Occipital lobe (tissue), 3 donors: ENCODE measurements at places on chromosomes 5 and 9.
A peak's percentile ranks its signal among the peaks of the same experiment; 100 is the strongest.

DNA sequence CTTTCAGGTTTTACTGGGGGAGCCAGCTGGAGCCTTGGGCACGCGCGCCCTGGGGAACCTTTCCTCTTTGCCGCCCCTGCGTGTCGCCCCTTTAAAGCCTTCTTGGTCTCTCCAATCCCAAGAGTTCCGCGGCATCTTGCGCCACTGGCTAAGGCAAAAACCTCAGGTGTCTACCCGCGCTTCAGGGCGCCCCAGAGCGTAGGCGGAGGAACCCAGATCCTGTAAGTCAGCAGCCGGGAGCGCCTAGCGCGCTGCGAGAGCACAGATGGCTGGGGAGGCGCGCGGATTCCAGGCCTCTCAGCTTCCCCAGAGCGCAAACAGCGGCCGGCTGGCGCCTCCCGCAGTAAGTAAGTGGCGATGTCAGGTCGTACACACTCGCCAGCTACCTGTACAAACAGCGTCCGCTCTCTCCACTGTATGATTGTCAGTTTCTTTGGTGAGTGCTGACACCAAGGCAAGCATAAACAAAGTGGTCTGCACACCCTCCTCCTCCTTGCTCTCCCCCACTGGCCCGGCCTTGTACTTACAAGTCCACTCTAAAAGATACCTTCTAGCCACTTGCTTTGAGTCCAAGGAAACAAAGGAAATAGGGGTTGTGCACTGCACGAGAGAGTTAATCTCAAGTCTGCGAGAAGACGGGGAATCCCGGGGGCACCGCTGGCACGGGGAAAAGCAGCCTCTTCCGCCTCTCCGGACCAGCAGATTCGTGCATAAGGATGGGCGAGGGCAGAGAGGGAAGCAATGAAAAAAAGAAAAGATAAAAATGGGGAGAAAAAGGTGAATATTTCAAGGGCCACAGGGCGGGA, 2.9 kb downstream of the HTR1A start:
- peak; percentile 49 for DNase-seq

DNA sequence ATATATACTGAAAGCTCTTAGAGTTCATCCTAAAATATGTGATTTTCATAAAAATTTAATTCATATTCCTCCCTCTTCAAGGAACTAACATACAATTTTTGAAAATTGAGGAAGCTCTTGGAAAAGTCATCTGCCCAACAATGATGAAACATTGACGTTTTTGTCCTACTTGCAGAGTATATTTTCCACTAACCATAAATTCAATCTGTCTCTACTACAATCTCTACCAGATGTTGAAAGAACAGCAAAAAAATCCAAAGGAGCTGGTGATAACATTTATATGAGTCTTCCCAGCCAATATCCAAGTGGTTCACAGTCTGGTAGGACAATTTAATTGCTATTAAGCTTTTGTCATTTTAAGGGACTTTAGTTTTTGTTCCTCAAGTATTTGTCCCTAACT, 81.1 kb upstream of the NR3C1 start:
- no peak for DNase-seq

GRCh38 chr5:103393101-103393754, 134.7 kb downstream of the MACIR start:
- DNase-seq = no peak

- no peak for DNase-seq
Observed at GRCh38 chr5:154325566-154325965, 120.2 kb upstream of the SAP30L start.

GRCh38 chr5:96896276-96896675, 20.0 kb downstream of the ERAP2 start:
- DNase-seq = no peak

DNA sequence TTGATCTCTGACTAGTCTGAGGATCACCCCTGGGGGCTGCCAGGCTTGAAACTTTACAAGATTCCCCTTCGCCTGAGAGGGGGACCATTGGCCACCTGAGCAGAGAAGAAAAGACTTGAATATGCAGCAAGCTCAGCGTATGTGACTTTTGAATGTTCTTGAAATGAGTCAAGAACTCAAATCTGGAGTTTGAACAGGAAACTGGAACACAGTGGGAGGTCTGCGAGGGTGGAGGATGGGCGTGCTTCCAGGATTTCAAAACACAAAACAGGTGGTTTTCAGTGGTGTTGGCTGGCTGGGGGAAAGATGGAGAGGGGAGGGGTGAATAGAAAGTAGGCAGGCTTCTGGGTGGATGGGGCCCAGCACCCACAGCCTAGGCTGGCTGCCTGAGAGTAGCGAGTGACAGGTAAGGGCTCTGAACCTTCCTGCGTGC, 40.6 kb downstream of the TMEM174 start:
- DNase-seq = no peak

GRCh38 chr5:57582578-57583070, 100.0 kb upstream of the ACTBL2 start:
- no peak for DNase-seq

DNA sequence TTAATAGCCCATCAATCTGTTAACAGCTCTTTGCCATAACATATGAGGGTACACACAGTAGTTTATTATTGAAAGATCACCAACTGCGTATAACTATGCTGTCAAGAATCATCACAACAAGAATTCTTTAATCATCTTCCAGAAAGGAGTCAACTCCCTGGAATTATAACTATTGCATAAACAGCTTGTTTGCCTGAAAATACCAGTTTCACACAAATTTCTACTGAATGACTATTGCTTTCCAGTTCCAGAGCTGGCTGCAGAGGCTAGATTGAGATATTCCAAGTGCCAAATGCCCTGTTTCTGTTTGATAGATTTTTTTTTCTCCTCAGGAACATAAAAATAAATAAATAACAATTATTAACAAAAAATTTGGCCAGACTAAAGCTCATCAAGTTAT, 444.7 kb downstream of the TLE1 start:
- DNase-seq = no peak

DNA sequence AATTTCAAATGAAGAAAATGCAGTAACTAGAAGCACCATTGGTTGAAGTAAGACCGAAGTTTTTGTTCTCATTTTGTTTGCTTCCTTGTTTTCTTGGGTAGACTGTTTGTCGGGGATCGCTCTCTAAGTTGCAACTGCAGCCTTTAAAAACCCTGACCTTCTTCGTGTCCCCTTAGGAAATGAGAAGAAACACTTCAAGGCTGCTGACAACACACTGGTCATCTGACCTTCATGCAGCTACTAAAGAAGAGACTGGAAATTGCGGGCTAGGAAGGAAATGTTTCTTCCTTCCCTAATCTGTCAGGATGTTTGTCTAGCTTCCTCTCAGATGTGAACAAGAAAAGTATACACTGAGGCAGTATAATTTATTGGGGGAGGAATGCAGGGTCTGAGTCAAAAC, 50.7 kb upstream of the CHSY3 start:
- DNase-seq = no peak

GRCh38 chr5:61342071-61342501, 10.0 kb downstream of the ZSWIM6 start:
- DNase-seq = no peak

DNA sequence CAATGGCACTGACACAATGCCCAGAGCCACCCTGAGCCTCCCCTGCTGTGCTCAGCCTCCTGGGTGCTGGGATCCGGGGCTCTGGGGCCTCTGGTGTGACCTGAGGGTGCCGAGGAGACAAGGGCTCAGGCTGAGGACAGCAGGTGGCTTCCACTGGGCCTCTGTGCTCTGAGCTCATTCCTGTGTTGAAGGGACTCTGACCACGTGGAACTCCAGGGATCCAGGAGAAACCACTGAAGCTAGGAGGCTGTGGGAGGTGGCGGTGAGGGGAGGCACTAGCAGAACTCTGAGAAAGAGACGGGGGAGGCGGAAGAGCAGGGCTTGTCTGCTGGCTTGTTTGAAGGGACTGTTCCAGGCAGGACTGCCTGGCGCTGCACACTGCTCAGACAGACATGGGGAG, 318.7 kb upstream of the IRX1 start:
- DNase-seq = no peak

DNA sequence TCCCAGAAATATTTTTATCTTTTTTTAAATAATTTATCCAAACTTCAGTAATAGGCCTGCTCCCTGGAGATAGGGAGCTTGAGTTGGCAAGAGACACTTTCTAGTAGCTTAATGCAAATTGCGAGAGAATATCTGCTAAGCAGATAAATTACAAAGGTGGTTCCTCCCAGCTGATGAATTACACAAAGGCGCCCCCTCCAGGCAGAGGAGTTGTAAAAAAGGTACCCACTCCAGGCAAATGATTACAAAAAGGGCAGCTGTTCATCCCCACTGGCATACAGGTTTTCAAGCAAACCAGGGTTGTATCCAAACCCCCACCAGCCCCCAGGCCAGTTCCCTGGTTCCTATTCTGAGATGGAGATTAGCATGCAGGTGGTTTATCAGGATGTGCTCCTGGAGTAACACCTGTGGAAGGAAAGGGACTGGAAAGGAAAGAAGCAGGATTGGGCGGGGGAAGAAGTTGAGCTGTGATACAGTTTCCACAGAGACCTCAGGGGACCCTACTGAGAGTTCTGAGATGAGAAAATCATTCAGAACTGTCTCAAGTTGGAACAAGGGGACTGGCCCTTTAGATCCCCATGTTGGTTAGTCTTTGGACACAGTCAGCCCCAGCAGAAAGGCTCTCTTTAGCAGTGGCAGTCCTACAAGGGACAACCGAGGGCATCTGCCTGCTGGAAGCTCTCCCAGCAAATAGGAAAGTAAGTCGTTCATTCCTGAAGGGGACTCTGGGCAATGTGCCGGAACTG, 25.5 kb downstream of the ESM1 start:
- DNase-seq = no peak

DNA sequence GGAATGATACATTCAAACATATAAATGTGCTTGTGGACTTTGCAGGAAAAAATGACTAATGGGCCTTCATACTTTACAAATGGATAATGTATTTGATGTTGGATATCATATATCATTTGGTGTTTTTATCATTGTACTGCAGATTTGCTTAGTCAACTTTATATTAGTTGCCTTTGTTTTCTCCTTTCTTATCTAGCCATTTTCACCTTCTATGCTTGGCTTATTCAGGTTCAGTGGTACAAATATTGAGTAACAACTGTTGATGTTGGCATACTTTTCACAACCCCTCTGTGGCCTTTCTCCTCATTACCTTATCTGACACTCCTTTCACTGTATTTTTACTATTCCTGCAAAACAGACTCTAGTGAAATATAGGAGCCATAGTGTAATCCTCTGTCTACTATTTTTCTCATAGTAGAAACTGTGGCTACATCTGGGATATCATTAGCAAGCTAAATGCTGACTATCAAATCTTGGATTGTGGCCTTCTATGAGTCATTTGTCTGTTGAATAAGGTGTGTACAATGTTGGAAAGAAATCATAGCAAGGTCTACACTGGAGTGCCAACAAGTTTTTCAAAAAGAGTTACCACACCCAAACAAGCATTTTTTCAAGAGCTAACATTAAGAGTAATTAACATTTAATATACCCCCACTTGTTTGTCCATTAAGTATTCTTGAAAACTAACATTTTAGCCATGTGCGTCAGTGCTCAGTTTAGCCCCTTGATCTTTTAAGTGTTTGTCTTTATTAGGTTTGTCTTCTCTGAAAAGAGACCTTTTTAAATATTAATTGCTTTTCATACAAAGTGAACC, 330.1 kb downstream of the ADGRV1 start:
- no peak for DNase-seq

DNA sequence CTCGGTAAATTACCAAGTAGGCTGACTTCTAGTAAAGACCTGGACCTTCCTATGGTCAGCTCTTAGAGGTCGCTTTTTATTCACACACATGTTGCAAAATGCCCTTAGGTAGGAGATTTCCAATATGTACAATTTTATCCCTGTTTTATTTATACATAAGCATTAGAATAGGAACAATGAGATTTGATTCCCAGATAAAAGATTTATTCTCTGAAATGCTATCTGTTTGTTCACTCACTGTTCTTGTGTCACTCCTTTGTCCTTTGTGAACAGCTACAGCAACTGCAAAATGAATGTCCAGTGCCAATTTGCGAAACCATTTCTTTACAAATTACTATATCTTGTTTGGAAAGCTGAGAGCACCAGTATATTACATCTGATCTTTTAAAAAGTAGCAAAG, 991.5 kb upstream of the TYRP1 start:
- DNase-seq = no peak

DNA sequence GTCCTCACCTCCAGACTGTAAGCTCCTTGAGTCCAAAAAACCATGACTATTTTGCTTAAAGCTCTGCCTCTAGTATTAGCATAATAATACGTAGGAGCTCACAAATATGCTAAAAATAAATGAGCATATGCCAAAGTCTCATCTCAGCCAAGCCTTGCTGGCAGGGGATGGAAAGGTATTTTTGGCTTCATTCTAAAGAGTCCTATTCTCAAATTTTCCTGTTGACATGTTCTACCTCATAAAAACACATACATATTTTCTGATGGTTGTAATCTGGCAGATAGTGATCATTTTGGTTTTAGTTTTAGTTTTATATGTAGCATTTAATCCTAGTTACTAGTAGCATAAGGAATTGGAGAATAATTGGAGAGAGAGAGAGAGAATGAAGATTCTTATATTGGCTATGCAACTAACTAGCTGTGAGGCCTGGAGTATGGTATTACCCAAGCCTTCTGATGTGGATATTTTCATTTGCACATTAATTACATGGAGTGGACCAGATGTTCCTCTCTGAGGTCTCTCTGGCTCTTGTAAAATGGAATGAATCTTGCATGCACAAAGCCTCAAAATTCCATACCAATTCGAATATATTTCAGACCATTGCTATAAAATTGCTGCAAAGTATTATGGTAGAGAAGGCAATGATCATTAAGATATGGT, 55.8 kb downstream of the PIP5K1B start:
- no peak for DNase-seq

DNA sequence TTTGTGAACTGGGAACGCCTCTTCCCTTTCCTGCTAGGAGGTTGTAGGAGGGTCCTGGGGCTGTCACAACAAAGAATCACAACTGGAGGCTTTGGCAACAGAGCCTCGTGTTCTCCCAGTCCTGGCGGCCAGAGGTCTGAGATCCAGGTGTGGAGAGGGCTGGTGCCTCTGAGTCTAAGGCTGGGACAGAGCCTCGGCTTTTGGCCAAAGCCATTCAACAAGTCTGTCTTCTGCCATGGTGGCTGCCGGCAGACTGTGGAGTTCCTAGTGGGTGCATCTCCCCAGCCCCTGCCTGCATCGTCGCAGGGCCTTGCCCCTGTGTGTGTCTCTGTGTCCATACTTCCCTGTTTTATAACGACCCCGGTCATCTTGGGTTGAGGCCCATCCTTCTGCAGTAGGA, 9.5 kb upstream of the IRX4 start:
- no peak for DNase-seq

- no peak for DNase-seq
Observed at GRCh38 chr5:59785676-59786333, 107.7 kb downstream of the PDE4D start.

GRCh38 chr9:68914751-68915150, 99.2 kb downstream of the PRKACG start:
- no peak for DNase-seq

GRCh38 chr5:127934791-127935256, 148.7 kb upstream of the SLC12A2 start:
- DNase-seq = no peak

- peak; percentile 3 for DNase-seq
Observed at GRCh38 chr5:30040488-30041118, 1152.9 kb upstream of the CDH6 start.

GRCh38 chr5:122985954-122986721, 50.4 kb downstream of the PPIC start:
- no peak for DNase-seq
